ENCODE measurements at places on chromosomes 3 and 15.

GRCh38 chr15:50181969-50182218, at the start of gene SLC27A2:
Gene SLC27A2 (plus strand): TSS chr15:50182196. CDS start chr15:50182428, 232 bp downstream.
- DNase-seq, result no peak

GRCh38 chr15:98003518-98003917, 43.0 kb downstream of the ARRDC4 start:
- DNase-seq, result no peak

DNA sequence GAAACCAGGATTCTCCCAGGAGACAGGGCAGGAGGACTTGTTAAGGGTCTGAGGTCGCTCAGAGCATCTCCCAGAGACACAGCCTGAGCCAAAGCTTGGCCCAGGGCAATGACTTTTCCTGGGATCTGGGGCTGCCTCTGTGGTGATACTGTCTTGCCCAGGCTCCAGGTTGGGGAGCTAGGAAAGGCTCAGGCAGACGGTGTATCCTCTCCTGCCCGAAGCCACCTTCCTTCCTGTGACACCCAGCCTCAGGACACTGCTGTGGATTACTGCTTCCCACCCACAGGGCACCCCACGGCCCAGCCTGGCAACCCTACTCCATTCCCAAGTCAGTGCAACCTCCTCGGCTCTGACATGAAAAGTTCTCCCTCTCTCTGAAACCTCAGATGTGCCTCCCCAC, 31.9 kb downstream of the SCN5A start:
- DNase-seq, result no peak

- DNase-seq, result no peak
Observed at GRCh38 chr3:175410251-175410650, 551.1 kb downstream of the NAALADL2 start.

GRCh38 chr3:102733791-102734563, 299.2 kb downstream of the ZPLD1 start:
- no peak for DNase-seq

DNA sequence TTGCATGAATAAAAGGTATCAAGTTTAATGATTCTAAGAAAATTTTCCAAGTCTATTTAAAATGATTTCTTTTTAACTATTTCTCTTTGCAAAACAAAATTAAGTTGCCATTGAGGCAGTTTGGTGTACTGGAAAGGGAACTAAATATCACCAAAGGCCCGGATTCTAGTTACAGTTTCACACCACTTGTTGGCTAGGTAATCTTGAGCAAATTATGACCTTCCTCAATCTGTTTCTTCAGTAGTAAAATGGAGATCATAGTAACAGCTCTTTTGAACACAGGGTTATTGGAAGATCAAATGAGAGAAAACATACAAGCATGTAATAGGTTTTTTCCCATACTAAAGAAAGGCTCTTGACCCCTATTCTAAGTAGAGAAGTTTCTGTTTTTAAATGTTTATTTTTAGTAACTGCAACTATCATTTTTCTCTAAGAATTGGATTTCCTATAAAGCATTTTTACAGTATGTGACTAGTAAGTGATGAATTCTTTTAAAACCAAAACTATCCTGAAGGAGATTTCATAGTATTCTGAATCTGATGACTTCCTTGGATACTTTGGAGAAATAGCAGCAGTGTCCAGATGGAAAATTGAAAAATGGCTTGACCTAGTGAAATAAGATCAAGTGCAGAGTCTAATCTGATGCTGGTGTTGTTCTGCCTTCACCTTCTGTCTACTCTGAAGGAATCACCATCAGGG, 15.7 kb downstream of the SCAANT1 start:
- DNase-seq, result no peak

DNA sequence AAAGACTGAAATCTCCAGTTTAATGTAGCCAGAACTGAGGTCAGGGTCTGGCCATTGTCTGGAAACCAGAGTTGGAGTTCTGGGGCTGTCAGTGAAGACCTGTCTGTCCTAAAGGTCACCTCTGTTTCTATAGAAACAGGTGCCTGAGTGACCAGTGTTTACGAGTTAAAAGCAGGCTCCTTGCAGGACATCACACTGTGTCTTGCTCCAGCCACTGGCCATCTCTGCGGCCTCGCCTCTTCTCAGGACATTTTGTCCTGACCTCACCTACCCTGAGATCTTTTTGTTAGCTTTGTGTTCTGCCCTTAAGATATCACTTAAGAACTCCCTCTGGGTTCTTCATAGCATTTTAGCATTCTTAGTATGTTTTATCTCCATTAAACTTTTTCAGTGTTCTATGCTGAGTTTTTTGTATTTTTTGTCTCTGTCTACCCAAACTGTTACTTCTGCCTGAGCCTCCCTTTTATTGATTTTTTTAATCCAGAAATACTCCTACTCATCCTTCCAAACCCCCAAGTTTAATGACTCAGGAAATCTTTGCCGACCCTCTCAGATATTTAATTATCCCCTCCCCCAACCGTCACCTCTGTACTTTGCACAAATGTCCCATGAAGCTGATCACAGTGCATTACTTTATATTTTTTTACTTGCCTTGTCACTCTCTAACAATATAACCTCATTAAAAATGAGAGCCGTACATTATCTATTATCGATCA, 223.7 kb downstream of the THSD4 start:
- no peak for DNase-seq

- DNase-seq, result no peak
Observed at GRCh38 chr15:39267685-39268084, 313.2 kb upstream of the THBS1 start.

DNA sequence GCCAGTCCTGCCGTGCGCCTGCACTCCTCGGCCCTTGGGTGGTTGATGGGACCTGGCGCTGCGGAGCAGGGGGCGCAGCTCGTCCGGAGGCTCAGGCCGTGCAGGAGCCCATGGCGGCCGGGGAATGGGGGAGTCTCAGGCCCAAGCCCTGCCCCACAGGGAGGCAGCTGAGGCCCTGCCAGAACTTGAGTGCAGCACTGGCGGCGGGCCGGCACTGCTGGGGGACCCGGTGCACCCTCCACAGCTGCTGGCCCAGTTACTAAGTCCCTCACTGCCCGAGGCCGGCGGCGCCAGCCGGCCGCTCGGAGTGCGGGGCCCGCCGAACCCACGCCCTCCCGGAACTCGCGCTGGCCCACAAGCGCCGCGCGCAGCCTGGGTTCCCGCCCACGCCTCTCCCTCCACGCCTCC, 190.9 kb upstream of the MME start:
- DNase-seq, result no peak

- no peak for DNase-seq
Observed at GRCh38 chr3:102514241-102514640, 79.4 kb downstream of the ZPLD1 start.

GRCh38 chr3:130395331-130395730, 49.9 kb downstream of the COL6A5 start:
- DNase-seq, result no peak

GRCh38 chr15:33100314-33100713, 94.2 kb downstream of the FMN1 start:
- no peak for DNase-seq

DNA sequence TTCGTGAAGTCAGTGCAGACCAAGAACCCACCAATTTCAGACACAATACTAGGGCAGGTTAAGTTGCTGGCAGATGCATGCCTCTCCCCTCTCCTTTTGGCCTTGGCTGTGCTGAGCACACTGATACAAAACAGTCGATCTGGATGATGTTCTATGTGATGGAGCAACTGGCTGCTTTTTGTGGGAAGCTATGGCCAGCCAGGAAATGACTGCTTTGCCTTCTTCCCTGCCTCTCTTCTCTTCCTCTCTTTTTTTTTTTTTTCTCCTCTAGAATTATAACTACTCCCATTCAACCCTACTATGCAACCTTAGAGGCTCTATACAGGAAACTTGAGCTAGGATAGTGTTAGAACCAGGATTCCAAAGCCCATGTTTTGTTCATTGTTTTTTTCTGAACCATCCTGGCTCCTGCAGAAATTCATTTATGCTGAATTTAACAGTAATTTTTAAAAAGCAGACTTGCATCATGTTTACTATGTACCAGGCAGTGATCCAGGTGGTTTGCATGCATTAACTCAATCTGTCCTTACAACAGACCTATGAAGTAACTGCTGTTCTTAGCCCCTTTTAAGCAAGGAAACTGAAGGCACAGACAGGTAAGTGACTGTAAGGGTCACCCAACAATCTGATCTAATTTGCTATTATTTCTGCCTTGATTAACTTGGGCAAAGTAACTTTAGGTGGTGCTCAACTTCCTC, 62.9 kb downstream of the PLD1 start:
- no peak for DNase-seq

DNA sequence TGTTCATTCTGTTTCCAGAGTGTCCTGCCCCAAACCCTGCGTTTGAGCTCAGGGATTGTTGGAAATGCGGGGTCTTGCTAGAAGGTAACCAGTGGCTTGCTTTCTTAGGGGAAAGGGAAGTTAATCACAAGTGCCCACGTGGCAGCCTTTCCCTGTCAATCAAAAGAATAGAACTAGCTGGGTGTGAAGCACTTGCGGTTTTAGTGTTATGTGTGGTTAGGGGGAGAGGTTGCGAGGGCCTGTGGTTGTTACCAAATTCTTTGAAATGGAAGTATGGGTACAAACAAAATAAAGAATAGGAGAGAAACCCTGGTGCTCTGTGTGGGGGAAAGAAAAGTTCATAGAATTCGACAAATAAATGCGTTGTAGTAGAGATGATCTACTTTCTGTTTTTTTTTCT, 67.6 kb downstream of the FNDC3B start:
- peak; percentile 70 for DNase-seq

DNA sequence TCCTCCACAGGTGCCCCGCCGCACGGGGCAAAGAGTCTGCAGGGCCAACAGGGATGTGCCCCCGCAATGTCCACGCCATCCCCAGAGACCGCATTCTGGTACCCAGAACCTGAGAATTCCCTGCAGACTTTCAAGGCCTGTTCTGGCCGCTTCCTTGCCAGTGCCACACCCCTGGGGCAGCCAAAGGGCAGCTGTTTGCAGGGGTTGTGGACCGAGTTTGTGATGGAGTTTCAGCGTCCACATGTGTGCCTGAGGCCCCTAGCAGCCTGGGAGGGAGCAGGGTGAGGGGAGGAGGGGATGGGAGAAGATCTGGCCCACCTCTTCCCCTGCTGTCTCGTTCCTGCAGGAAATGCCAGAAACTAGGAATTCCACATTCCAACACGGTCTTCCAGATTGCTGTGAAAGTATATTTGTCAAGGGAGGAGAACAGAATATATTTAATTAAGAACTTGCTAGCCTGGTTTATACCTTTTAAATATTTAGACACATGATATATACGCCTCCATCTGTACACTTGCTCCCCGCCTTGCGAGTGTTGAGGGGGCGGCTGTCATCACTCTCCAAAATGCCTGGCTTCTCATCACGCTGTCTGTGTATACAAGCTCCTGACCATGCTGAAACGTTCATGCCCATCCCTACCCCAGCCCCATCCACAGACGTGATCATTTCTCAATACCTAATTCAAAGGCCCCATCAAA, 31.1 kb upstream of the RASA2 start:
- DNase-seq, result no peak

DNA sequence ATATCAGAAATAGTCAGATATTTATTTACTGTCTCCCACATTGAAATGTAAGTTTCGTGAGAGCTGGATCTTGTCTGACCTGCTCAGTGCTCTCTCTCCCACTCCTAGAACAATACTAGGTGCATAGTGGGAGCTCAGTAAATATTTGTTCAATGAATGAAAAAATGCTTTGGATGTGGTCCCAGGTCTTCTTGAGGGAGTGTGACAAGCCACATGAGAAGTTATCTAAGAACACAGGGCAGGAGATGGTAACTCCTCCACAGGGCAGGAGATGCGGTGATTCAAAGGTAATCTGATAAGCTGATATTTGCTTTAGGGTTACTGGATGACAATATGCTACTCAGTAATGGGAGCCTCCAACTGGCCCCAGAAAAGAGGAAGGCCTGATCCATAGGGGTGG, 25.8 kb upstream of the PLA2G4E start:
- no peak for DNase-seq

DNA sequence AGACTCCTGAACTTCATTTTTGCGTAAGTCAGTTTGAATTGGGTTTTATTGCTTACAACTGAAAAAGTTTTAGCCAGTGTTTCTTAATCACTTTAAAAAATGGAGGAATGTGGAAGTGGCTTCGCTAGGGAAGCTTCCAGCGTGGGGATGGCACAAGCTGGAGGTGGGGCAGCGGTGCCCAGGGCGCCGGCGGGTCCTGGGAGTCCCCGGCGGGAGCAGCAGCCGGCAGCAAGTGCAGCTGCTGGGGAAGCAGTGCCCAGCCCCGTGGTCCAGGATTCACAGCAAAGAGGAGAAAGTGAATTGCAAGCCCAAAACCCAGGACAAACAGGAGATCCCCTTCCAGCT, 301.8 kb upstream of the PROK2 start:
- no peak for DNase-seq

GRCh38 chr3:71186801-71187200, 396.7 kb downstream of the FOXP1 start:
- DNase-seq, result no peak

DNA sequence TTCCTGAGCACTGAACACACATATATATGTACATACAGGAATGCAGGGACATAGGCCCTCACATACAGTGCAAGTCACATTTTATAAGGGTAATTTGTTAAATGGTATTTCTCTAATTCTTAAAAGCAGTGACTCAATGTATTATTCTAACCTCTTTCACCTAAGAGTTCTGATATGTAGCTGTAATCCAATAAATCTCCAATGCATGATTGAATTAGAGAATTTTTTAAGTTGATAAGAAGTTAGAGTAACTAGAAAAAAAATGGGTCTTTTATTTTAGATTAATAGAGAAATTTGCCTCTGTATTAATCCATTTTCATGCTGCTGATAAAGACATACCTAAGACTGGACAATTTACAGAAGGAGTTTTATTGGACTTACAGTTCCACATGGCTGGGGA, 98.2 kb downstream of the RBMS3 start:
- DNase-seq, result no peak

GRCh38 chr3:57227930-57228751, 612 bp downstream of the APPL1 start:
- DNase-seq, result peak; percentile 60

DNA sequence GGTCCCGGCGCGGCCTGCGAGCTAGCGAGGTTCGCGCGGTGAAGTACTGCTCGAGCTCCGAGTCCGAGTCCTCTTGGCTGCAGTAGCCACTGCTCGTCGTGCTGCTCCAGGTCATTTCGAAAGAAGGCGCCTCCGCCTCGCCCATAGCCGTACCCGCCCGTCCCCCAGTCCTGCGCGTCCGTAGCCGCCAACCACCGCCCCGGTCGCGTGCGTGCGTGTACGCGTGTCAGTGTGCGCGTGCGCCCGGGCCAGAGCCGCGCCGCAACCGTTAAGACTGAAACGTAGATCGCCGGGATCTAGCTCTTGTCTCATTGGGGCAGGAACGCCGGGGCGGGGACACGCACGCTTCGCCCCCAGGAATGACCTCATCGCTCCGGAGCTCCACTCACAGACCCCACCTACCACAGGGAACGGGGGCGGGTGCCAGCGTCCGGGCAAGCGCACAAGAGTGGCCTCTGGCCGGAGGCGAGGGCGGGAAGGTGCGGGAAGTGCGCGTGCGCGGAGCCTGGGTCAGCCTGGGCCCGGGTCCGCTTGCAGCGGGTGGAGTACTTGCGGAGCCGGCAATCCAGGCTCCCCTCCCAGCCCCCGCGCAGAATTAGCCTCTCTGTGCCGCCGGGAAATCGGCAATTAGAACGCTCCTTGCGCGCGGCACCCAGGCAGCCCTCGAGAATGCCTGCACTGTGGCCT, 3.3 kb downstream of the RASSF1 start:
- peak; percentile 99 for DNase-seq

- DNase-seq, result no peak
Observed at GRCh38 chr3:16550305-16550675, 36.8 kb upstream of the RFTN1 start.
